Lung (tissue), 17 donors: ENCODE measurements at places on chromosomes 16 and 17.

GRCh38 chr16:73232555-73233328 lies 184.8 kb upstream of the ZFHX3 start:
- DNase-seq: peak; percentile 89

DNA sequence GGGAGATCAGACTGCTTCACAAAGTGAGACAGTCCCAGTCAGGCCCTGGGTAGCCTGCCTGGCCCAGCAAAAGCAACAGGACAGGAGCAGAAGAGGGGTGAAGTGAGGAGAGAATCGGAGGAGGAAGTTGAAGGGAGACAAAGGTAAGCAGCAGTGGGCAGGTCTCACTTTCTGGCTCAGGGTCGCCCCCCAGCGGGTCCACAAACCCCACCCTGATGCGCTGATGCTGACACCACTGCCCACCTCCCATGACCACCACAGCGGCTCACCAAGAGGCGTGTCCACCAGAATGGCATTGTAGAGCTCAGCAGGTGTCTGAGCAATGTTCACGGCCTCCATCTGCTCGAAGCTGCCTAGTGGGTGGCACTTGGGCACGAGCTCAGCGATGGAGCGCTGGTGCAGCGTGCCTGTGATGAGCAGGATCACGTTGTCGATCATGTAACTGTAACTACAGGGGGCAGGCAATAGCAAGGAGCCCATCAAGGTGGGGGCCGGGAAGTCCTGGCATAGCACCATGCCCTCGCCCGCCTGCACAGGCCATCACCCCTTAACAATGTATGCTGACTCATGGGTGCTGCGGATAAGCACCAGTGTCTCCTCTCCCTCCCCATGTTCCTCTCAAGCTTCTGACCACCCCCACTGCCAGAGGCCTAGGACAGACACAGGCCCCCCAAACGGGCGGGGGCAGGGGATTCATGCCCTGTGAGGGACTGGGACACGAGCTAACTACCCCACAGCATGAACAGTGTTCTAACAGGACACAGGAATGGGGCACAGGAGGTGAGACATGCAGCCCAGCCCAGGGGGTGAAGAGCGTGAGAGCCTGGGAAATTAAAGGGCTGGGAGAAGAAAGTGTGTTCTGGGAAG lies 13.6 kb downstream of the HSD11B2 start:
- DNase-seq: no peak

GRCh38 chr16:74046524-74046923 lies 250.1 kb upstream of the PSMD7 start:
- no peak for DNase-seq

- DNase-seq: no peak
These were observed 74.6 kb upstream of the CACNG5 start for GRCh38 chr17:66760324-66760723.

- DNase-seq: no peak
These were observed 63.9 kb downstream of the SHISA9 start for GRCh38 chr16:12965274-12965804.

DNA sequence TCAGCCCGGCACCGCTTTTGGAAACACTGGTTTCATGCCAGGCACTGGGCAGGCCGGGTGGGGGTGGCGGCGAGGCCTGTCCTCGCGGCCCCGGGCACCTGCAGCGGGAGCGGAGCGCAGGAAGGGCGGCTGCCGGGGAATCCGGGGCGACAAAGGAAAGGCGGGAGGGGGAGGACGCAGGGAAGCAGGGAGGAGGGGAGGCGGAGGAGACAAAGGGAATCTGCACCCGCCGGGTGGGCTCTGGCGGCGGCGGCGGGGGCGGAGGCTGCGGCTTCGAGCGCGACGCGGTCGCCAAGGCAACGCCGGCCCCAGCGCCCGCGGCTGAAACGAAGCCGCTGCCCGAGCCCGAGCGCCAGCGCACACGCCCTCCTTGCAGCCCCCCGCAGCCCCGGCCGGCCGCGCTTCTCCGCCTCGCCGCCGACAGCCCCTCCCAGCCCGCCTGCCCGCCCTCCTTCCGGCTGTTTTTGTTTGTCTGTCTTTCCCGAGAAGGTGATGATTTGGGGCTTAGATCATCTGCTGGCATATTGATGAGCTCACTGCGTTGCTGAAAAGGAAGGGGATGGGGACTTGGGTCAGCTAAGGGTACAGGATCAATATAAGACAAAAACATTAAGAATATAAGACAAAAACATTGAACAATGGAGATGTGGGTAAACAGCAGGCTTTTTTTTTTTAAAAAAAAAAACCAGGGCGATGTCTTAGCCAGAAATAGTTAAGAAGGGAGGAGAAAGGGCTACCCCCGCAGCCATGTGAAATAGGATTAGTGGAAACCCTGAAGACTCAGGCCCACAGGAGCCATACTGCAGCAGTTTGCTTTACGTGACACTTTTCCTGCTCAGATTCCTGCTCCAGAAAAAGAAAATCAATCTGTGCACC lies 32.7 kb downstream of the CDK5R1 start:
- peak; percentile 75 for DNase-seq

DNA sequence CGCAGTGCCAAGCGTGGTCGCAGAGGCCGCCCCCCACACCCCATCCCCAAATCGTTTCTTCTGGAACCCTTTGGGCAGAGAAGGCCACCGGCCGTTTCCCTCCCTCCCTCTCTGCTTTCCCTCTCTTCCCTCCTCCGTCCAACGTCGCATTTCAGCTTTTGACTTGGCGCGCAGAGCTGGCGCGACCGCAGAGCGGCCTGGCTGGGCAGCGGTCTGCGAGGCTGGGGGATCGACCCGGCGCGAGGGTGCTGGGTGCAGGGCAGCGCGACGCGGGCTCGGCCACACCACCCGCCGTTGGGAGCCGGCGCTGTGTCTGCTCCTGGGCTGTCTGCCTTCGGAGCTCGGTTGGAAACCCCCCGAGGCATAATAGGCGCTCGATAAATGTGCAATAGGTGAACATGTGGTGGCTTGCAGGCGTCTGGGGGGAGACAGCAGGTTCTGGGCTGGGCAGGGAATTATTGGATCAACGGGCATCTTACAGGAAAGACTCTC lies 2.8 kb upstream of the NTN3 start:
- peak; percentile 70 for DNase-seq
